ENCODE measurements at places on chromosomes 1 and 21. TPM values are rescaled to one million over a fixed set of nuclear protein-coding genes. Genes with fewer than 3 reads are reported as not detected.

DNA sequence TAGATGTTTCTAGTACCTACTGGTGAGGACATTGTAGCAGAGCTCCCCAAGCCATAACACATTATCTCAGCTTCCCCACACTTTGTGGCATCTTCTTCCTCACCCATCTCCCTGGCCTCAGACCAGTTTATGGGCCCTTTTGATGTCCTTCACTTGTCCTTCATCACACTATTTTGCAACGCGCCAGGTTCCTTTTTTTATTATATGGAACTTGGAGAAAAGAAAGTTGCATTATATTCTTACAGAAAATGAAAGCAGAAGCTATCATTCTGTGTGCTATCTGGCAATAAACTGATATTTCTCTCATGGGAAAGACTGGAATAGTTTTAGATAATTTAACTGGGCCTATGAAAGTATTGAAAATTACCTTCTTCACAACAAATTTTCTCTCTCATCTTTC, 196.9 kb upstream of the ETV3 start:
- H3K27me3 ChIP-seq = no peaks in the 10 kb centered on the region
- H3K4me3 ChIP-seq = no peak overlapping the region
- H3K4me1 ChIP-seq = no peaks in the 10 kb centered on the region
- no peaks in the 10 kb centered on the region for H3K36me3 ChIP-seq
- no peak overlapping the region for H3K27ac ChIP-seq

GRCh38 chr1:24193046-24193445, 6.0 kb upstream of the IFNLR1 start:
- peaks cover 13% of the 10 kb centered on the region for H3K4me1 ChIP-seq
- no peak overlapping the region for H3K27ac ChIP-seq
- H3K36me3 ChIP-seq = no peaks in the 10 kb centered on the region
- no peaks in the 10 kb centered on the region for H3K27me3 ChIP-seq
- no peak overlapping the region for H3K4me3 ChIP-seq

DNA sequence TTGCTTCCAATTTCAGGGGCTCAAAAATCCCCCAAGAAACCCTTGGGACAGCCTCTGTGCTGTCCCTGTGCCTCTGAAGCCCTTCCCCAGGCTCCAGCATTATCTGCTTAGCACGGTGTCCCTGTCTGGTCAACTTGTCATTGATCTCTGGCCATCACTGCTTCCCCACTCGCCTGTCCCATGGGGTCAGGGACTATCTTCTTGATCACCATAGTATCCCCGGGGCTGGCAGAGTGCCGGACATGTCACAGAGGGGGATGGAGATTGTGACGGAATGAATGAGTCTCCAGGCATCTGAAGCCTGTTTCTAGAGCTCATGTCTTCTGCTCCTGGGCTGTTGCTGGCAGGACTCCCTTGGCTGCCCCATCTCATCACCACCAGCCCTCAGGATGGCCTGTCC, 99.4 kb upstream of the VAMP3 start:
- H3K27me3 ChIP-seq = peaks cover 36% of the 10 kb centered on the region
- H3K27ac ChIP-seq = no peak overlapping the region
- no peak for DNase-seq
- H3K4me1 ChIP-seq = peaks cover 22% of the 10 kb centered on the region
- H3K4me3 ChIP-seq = no peak overlapping the region

The LCE3E gene
- not detected for total RNA-seq

DNA sequence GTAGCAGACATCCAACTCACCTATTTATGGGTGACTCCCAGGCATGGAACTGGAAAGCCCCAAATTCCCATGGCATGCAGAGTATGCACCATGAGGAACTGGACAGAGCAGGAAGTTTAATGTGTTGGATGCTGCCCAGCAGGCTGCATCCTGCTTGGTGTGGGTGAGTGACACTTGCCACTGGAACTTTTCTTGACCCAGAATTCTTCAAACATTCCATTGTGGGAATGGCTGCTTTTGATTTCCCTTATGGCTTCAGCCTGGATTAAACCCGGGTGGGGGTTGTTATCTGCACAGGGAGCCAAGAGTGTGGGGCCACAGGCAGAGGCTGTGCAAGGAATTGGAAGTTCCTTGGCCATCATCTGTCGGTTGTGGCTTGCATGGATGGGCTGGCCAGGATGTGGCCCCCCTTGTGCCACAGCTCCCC, 26.9 kb upstream of the BACE2 start:
- no peaks in the 10 kb centered on the region for H3K36me3 ChIP-seq
- H3K27ac ChIP-seq = no peak overlapping the region
- no peaks in the 10 kb centered on the region for H3K4me1 ChIP-seq
- peaks cover 22% of the 10 kb centered on the region for H3K27me3 ChIP-seq

DNA sequence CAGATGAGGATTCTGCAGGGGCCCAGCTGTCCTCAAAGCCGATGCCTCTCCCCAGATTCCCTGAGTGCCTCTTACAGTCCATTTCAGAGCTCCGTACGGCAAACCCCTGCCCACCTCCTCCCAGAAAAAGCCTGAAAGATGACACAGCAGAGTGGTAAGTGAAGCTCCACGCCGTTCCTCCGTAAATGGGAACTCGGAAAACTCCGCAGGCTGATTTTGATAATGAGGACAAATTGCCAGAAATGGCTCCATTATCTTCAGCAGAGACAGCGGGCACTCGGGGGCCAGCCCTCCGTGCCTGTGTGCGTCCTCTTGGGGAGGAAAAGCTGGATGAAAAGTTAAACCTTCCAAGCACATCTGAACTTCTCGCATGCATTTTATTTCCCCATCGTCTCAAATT, 81.1 kb downstream of the NPHP4 start:
- H3K27ac ChIP-seq = no peak overlapping the region
- no peaks in the 10 kb centered on the region for H3K27me3 ChIP-seq
- DNase-seq = no peak
- H3K4me1 ChIP-seq = peaks cover 4% of the 10 kb centered on the region

DNA sequence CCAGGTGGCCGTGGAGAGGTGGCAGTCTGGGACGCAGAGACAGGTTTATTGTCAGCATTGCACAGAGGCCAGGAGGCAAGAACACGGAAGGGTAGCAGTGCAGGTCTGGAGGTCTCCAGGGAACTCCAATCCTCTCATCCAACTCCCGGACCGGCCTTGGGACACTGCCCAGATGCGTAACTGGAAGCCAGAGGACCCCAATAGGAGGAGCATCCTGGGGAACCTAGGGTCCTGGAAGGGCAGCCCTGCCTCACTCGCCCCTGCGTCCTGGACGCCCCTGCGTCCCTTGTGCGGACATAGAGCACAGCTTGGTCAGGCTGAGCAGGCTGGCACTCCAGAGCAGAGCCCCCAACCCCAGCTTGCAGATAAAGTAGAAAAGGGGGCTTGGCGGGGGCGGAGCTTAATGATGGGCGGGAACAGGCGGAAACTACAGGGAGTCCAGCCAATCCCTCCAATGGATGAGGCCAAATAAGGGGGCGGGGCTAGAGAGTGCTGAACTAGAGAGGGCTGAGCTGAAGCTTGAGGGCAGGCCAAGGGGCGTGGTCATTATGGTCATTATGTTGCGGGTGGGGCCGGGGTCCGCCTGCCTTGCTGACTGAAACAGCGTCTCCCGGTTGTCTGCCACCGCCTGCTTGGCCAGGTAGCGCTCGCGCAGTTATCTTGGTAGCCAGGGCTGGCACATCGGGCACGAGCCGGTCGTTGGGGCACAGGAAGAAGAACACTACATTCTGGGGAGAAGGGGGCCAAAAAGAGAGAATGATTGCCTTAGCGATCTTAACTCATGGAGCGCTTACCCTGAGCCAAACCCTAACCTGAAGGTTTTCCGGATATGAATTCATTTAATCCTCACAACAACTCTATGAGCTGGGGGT, 3.7 kb upstream of the ARHGEF19 start:
- DNase-seq = no peak
- H3K36me3 ChIP-seq = no peaks in the 10 kb centered on the region

DNA sequence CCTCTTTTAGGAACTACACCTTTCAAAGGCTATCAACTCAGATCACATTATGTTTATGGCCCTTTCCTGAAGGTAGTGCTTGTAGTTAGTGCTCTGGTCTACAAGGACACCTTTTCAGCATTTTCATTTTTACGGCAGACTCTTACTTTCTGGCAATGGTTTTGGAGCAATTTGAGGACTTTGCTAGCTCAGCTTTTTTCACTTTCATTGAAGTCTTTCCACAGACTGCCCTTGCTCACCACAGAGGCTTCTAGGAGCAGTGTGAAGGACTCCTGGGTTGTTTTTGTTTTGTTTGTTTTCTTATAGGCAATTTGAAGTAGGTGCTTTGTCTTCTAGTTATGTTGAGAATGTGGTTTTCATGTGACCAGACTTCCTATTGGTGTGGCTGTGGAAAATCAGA, 43.1 kb downstream of the CD55 start:
- no peak overlapping the region for H3K4me3 ChIP-seq
- no peaks in the 10 kb centered on the region for H3K27me3 ChIP-seq
- H3K27ac ChIP-seq = no peak overlapping the region
- H3K4me1 ChIP-seq = no peaks in the 10 kb centered on the region

The LAMC2 gene
- not detected for total RNA-seq

All from T-cell (primary cell).